ENCODE measurements at places on chromosomes 13 and 19.

DNA sequence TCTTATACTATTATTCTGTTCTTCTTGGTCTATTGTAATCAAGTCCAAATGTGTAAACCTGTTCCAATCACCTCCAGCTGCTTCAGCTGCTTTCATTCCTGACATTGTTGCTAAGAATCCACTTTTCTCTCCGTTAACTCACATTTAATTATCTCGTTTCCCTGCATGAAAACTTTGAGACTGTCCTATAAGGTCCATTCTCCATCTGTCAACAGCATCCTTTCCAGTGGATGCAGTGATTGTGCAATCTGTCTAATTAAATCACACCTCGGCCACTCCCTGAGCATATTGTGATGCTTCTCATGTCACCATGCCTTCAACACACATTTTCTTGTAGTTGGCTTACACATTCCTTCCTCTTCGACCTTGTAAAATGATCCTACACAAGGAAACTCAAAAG is 1626.9 kb upstream of the SLC10A2 start:
- DNase-seq: no peak

- no peak for DNase-seq
Observed at GRCh38 chr13:31699650-31700049, 39.7 kb upstream of the RXFP2 start.

DNA sequence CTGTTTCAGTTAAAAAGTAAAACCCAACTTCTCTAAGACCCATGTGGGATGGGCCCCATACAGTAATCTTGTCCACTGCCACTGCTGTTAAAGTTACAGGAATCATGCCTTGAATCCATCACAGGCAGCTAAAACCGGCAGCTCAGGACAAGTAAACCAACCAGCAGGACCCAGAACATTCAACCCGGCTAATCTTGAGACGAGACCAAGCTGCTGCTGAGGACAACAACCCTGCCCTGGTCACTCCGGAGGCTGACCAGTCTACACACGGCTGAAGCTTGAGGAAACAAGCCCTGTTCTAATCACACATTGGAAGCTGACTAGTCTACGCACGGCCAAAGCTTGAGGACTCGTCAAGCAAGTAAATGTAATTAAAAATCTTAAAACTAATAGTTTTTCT is 105.2 kb upstream of the ZNF492 start:
- DNase-seq: no peak

- DNase-seq: no peak
Observed at GRCh38 chr13:71814806-71815360, 52.1 kb downstream of the DACH1 start.

GRCh38 chr13:88248393-88248792 is 577.2 kb downstream of the SLITRK5 start:
- DNase-seq: no peak

DNA sequence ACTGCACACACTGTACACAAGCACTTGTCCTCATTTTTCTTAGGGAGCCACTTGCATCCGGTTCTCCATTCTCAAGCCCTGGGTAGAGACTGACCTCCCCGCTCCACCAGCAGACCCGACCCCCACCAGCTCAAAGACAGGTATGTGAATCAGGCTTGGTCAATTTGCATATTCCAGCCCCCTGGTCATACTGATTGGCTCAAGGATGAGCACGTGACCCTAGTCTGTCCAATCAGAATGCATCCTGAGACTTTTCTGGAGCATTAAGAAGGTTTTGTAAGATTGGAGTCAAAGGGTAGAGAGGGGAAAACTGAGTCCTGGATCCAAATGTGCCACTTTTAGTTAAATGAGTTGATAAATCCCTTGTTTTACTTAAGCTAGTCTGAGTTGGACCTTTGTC is 34.1 kb downstream of the NOTCH3 start:
- no peak for DNase-seq

DNA sequence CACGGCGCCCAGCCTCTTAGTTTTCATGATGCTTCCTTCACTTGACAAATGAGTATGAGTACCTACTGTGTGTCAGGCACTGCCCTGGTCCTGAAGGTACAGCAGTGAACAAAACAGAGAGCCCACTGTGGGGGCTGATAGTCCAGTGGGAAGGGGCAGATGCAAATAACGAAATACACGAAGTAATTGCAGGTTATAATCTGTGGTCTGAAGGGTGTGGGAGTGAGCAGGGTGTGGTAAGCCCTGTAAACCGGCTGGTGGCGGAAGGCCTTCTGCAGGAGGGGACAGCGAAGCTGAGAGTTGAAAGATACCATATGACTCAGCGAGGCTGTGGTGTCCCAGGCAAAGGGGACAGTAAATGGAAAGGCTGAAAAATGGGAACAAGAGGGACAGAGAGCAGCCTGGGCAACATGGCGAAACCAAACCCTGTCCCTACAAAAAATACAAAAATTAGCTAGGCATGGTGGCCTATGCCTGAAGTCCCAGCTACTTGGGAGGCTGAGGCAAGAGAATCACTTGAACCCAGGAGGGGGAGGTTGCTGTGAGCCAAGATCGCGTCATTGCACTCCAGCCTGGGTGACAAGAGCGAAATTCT is 60.5 kb downstream of the MAP4K1 start:
- no peak for DNase-seq

- no peak for DNase-seq
Observed at GRCh38 chr13:36736119-36736726, 62.4 kb downstream of the SERTM1 start.

GRCh38 chr13:110233951-110234280 is 73.0 kb downstream of the COL4A1 start:
- DNase-seq: no peak

Data from amygdala (tissue), 56 donors.